Kasumi-1 (cell line): ENCODE measurements at places on chromosomes 2 and 18.

DNA sequence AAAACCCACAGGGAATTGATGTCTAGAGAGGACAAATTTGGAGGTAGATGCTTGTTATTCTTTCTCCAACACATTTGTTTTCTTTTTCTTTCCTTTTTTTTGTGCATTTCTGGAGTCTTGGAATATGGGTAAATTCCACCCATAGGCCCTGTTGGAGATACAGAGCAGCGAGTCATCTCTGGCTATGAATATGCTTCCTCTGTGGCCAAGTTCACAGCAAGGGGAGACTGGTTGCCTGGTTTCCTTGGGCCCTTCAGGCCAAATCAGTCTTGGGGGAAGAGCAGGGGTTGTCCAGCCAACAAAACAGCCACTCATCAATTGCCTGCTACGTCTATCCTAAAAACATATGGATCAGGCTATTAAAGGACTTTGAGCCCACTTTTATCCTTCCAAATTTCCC lies 27.5 kb downstream of the SP100 start:
- DNase-seq: no peak

- no peak for DNase-seq
Observed at GRCh38 chr2:112339986-112340385, 64.6 kb downstream of the ZC3H6 start.

GRCh38 chr2:208172125-208172524 lies 8.7 kb upstream of the CRYGA start:
- no peak for DNase-seq

GRCh38 chr2:177265824-177266817 lies 1.6 kb upstream of the NFE2L2 start:
- peak; percentile 56 for DNase-seq

DNA sequence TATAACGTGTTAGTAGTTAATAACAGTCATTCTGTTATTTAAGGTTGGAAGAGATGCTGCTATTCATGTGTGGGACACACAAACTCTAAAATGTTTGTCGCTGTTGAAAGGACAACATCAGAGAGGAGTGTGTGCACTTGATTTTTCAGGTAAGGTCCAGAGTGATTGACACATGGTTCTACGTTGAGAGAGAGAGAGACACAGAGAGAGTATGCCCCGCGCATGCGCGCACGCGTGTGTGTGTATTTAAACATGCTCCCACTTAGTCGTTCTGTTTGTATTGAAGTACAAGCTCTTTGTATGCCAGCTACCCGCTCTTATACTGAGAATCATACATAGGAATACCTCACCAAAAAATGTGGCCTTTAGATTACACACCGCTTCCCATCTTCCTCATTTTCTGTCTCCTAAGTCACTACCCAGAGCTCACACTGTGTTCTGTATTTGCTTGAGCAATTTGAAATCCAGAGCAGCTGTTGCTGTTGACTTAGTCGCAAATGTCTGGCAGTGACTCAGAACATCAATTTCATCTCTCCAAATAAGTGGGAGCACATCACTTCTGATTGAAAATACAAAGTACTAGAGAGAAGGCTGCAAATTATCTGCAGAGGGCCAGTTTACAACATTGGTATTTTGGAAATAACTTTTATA lies 148.1 kb downstream of the EML6 start:
- peak; percentile 18 for DNase-seq

GRCh38 chr2:208820014-208820688 lies 413.6 kb downstream of the PTH2R start:
- peak; percentile 1 for DNase-seq

- no peak for DNase-seq
Observed at GRCh38 chr2:184695-185094, 79.1 kb downstream of the SH3YL1 start.

GRCh38 chr2:39059366-39059952 lies 61.4 kb downstream of the SOS1 start:
- peak; percentile 63 for DNase-seq

GRCh38 chr2:43178602-43179542 lies 47.5 kb downstream of the ZFP36L2 start:
- peak; percentile 77 for DNase-seq

DNA sequence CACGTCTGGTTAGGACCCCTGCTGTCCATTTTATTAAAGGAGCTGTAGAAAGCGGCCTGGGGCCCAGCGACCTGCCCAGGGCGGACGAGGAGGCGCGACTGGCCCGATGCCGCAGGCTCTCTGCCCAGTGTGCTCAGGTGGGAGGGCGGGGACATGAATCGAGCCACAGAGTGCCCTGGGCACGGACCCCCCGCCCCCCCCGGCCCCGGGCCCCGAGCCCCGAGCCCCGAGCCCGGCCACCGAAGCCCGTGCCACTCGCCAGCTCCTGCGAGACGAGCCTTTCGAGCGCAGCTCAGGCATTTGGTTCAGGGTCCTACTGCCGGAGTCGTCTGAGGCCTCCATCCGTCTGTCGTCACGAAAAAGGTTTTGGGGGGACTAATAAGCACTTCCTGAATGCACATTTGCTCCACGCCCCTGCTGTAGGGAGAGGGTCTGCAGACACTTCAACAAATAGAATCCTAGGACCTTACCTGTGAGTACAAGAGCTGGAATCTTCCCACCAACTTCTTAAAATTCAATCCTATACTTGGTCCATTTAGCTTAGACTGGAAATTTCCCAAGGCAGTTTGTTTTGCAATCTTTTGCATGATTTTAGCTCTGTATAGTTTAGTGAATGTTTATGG lies 602 bp upstream of the ADAM17 start:
- DNase-seq: peak; percentile 32

DNA sequence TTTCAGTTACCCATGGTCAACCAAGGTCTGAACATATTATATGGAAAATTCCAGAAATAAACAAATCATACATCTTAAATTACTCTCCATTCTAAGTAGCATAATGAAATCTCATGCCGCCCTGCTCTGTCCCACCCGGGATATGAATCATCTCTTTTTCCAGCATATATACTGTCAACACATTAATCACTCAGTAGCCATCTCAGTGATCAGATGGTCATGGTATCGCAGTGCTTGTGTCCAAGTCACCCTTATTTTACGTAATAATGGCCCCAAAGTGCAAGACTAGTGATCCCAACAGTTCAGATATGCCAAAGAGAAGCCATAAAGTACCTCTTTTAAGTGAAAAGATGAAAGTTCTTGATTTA lies 43.8 kb downstream of the OSBPL6 start:
- no peak for DNase-seq

- no peak for DNase-seq
Observed at GRCh38 chr2:239324456-239324855, 76.4 kb downstream of the HDAC4 start.

DNA sequence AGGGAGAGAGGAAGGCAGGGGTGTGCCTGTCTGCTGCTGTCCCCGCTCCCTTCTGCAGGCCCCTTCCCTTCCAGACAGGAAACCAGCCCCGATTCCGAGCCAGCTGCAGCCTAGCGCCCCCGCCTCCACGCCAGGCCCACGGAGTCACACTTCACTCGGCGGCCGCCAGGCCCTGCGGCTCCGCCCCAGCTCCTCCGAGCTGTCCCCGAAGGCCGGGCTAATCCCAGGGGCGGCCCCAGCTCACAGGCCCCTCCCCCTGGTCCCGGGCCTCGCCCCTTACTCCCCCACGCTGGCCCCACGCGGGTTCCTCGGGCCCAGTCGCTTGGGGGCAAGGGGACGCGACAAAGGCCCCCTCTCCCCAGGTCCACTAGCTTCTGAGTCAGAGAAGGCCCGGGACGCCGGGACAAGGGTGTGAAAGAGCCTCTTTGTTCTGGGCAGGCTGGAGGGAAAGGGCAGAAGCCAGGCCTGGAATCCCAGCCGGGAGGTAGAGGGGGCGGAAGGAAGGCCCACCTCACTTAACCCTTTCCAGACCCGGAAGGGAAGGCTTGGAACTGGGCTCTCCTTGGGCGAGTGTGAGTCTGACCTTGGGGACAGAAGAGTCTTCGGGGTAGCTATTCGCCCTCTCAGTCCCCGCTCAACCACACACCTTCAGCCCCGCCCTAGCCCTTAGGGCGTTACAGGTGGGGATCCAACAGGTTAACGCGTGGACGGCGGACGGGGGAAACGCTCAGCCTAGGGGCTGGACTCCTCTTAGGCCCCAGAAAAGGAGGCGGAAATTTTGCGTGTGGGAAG lies 1.2 kb downstream of the RTKN start:
- DNase-seq: peak; percentile 93

GRCh38 chr18:12520442-12520992 lies 112.8 kb downstream of the PRELID3A start:
- no peak for DNase-seq

GRCh38 chr2:232882505-232883115 lies 12.5 kb downstream of the SNORC start:
- no peak for DNase-seq

- DNase-seq: peak; percentile 73
Observed at GRCh38 chr2:24421668-24422067, 61.3 kb upstream of the ITSN2 start.

GRCh38 chr2:230326453-230327417 lies at the start of gene SP140L:
Gene SP140L, plus strand, starts transcription at chr2:230327193. Its CDS starts 77 bp downstream, at chr2:230327270.
- DNase-seq: peak; percentile 49

GRCh38 chr2:99851089-99851488 lies 291.3 kb downstream of the AFF3 start:
- no peak for DNase-seq

DNA sequence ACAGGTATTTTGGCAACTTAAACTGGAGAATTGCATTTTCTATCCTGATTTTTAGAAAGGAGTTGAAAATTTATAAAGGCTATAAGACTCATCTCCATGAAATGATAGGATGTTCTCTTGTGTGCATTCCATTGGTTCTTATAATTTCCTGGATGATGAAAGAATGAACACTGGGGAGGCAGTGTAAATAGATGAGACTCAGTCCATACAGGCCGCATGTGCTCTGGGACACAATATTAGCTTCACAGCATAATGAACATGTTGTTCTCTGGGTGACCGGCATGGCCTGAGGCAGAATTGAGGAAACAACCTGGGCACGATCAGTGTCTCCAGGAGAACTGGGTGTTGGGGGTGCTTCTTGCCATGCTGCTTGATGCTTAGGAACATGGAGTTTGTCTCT lies 38.8 kb downstream of the AOX1 start:
- DNase-seq: no peak

DNA sequence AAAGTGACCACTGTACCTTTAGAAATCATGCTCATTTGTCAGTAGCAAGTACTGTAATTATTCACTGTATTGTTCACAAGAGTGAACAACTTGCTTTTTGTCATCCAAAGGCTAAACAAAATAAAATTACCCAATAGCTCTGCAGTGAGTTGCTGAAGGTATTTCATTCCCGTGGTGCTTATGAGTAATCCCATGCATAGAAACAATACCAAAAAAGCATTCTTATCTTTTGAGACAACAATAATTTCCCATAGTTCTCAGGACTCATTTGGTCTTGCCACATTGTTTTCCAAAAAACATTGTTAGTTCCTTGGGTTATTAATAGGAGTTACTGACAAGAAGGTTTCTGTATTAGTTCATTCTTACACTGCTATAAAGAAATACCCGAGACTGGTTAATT lies 503.2 kb upstream of the FAM98A start:
- no peak for DNase-seq

- DNase-seq: no peak
Observed at GRCh38 chr2:234241656-234242458, 191.4 kb downstream of the SPP2 start.
